AML-193 (cell line): ENCODE measurements at places on chromosomes 7 and 10.

DNA sequence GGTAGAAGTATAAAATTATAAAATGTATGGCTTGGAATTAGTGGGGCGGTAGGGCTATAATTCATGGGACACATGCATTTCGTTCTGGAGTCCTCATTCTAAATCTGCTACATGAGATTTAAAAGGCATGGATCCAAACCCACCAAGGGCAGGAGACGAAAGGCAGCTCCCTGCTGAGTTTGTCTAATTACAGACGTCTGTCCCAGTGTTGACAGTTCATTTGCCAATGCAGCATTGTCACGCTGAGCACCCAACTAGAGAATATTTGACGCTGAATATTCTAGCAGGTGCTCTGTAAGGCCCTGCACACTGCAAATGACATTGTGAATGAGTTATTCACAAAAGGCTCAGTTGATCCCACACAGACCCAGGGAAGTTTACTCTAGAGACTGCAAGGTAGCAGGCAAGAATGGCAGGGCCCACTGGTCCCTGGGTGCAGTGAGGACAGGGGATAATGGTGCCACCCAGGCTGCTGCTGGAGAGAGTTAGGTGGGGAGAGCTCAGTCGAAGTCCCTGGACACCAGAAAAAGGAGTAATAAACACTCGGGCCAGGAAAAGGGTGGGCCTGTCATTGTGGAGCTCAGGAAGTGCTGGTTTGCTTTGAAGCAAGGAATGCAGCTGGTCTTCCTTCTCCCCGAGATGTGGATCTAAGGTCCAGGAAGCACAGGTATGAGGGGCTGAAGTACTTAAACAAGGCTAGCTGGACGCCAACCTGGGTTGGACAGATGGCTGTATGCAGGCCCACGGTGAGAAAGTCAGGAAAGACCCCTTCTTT is 75.0 kb upstream of the JCAD start:
- DNase-seq, result no peak

- DNase-seq, result no peak
Observed at GRCh38 chr10:43210556-43210955, 56.3 kb downstream of the RASGEF1A start.

- DNase-seq, result no peak
Observed at GRCh38 chr10:116683166-116683565, 59.2 kb downstream of the HSPA12A start.

DNA sequence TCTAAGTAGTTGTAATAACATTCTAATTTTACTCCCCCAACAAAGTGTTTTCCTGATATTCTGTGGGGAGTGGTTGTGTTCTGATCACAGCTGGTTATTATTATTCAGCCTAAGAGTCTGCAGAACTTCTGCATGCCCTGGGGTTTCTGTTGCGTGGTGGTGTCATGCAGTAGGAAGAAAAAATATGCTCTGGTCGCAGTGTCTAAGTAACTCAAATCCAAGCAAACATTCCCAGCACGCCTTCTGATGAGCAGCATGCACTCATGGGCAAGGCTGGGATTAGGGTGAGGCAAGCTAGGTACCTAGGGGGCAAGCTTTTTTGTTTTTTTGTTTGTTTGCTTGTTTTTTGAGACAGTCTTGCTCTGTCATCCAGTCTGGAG is 112.8 kb upstream of the KMT2E start:
- DNase-seq, result no peak

GRCh38 chr7:45625067-45625466 is 50.9 kb downstream of the ADCY1 start:
- DNase-seq, result no peak
